ENCODE measurements at places on chromosomes 2 and 18.

DNA sequence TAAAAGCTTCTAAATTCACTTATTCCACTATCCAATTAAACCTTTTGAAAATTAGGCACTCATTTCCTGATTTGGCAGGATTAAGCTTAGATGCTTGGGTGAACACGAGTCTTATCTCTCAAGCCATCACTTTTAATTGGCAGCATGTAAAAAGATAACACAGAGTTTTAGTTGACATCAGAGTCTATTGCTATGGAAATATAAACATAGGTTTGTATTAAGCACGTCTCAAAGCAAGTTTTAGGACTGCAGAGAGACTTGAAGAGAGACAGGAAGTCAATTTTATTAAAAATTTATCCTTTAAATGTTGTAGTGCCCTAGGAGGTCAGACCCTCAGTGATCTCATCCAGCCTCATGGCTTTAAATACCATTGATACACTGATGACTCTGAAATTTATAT, 5.6 kb downstream of the RBKS start:
- no peak for DNase-seq

GRCh38 chr2:28552045-28552823, 56.4 kb downstream of the PLB1 start:
- DNase-seq: no peak

- DNase-seq: no peak
Observed at GRCh38 chr2:72716601-72717000, 109.2 kb downstream of the EXOC6B start.

DNA sequence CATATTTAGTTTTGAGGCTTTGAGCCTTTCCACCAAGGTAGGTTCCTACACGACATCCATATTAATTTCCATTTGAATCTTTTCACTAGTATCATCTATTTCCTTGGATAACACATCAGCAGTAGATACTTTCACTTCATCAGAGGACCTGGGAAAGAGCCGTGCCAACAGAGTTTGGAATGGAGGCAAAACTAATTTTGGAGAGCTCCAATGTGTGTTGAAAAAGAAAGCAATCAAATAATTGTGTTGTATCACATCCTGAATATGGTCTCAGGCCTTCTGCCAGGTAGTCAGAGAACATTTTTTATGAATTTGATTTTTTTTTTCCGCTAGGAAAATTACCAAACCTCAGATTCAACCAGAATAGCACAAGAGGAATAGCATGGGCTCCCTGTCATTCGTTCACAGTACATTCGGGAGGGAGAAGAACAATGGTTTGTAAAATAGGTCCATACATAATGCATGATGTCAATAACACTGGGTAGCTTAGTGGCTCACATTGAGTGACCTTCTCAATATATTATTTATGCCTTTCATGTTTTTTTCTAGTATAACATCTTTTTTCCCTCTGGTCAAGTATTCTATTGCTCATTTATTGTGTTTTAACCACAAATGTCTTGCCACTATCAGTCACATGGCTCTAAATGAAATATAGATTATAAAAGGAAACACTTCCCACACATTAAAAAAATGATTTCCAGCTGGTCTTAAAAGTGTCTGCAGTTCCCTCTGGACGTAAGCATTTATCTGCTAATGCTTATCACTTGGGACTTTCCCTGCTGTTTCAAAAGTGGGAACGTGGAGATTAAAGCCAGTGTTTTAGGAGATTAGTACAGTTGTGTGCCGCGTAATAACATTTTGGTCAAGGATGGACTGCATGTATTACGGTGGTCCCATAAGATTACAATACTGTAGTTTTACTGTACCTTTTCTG, 68.6 kb upstream of the RAPH1 start:
- no peak for DNase-seq

GRCh38 chr2:188788621-188789020, 185.6 kb upstream of the COL3A1 start:
- DNase-seq: no peak

GRCh38 chr18:22342625-22343024, 75.1 kb downstream of the CTAGE1 start:
- no peak for DNase-seq

GRCh38 chr2:112010751-112011150, 44.3 kb upstream of the TMEM87B start:
- no peak for DNase-seq

GRCh38 chr2:167411367-167411766, 523.1 kb downstream of the XIRP2 start:
- DNase-seq: no peak

GRCh38 chr18:22609642-22610041, 191.9 kb upstream of the CTAGE1 start:
- DNase-seq: no peak

DNA sequence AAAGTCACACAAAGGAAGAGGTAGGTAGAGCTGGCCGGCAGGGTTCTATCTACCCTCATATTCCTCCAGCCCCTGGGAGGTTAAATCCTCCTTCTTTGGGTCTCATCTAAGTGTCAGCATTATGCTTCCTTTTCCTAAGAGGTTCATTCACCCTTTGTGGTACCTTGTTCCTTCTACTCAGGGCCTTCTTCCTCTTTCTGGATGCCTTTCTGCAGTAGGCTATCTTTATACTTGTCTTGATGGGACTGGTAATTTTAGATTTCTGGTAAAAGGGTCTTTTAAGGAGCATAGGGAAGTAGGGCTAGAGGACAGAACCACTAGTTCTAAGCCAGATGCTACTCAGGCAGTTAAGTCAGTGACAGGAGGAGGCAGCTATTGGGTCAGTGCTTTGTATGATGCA, 13.7 kb upstream of the TNP1 start:
- DNase-seq: no peak

DNA sequence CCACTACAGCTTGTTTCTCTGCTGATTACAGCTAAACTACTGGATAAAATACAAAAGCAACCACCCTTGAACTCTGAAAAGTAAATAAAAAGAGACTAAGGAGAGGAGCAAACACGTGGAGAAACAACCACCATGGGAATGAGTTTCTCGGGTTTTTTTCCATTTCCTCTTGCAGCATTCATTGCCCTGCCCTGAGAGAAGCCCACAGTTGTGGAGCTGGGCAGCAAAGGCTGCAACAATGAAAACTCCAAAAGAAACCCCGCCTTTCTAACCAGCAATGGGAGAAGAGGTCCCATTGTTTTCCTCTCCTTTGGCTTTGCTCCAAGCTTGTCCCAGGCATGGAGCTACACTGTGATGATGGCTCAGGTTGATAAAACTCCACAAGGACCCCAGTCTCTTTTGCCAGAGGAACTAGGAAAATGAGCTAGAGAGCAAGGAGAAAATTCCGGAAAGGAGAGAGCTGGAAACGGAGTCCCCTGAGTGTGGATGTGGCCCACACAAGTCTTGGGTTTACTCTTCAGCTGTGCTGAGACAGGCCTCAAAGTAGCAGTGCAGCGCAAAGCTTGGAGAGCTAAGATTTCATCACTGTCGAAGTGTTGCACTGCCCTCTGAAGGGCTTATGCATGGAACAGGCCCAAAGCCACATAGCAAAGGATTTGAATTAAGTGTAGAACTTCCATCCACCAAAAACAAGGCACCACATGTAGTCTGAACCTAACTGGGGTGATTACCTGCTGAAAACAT, 20.9 kb downstream of the NAPG start:
- no peak for DNase-seq

DNA sequence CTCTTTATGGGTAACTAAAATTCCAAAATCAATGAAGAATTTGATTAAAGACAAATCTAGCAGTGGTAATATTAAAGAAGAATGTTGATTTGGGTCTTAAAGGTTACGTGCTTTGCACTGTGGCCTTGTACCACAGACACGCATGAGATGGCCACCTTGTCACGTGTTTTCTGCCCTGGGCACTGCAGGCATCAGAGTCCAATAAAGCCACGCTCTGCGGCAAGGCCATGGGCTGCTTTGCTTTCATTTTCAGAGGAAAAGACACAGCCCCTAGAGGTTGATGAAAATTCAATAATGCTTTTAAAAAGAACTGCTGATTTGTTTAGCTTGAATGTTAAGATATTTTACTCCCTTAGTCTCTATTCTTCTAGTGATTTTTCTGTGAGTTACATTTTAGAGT, 30.4 kb downstream of the AOX1 start:
- DNase-seq: no peak

- no peak for DNase-seq
Observed at GRCh38 chr2:239726631-239727181, 298.4 kb downstream of the NDUFA10 start.

DNA sequence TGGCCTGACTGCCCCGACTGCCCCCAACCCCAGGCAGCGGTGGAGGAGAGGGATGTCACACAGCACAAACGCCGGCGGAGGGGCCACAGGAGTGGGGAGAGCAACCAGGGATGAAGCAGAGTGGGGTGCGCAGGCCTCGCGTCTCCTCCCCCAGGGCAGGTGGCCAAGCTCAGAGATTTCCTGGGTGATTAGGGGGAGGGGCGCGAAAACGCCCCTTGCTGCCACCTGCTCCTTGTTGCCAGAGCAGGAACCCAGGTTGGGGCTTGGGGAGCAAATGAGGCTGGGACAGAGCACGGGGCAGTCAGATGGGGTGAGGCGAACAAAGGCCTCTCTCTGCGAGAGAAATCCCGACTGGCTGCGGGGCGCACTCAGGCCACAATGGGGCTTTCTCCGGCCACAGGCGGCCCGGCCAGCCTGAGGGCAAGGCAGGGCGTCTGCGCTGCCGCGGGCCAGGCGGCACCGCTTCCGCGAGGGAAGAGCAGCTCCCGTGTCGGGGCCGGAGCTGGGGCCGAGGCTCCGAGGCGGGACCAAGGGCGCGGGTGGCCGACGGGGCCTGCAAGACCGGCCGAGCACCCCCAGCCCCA, 11.5 kb downstream of the TEX44 start:
- DNase-seq: no peak

DNA sequence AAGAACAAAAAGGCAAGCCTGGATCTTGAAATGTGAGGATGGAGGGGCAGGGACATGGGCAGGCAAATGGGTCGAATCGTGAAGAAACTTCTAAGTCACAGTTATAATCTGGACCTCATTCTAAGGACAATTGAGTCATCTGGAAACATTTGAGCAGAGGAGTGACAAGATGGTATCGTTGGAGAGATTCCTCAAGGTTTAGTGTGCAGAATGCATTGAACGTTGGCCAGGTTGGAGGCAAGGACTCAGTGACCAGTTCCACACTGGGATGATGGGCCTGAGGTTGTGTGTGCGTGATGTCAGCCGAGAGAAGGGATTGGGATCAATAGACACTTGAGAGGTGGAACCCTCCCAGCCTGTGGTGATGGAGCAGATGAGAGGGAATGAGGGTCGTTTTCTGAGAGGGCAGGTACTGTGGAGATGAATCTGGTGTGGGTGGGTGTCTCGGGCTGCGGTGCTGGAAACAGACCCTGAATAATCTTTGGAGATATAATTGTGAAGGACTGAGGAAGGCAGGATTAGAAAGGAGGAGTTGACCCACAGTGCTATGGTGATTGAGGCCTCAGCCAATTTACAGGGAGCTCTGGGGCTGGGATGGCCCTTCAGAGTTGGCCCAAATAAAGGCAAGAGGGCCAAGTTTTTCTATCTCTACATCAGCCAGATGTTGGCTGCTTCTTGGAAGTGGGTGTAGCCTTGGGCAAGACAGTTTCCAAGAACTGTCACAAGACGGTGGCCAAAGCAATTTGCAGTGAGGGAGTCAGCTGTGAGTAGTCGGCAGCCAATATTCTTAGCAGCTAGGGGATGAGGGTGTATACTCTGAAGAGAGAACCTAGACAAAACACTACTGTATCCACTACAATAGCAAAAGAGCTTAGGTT, 5.8 kb upstream of the ZNF532 start:
- no peak for DNase-seq

DNA sequence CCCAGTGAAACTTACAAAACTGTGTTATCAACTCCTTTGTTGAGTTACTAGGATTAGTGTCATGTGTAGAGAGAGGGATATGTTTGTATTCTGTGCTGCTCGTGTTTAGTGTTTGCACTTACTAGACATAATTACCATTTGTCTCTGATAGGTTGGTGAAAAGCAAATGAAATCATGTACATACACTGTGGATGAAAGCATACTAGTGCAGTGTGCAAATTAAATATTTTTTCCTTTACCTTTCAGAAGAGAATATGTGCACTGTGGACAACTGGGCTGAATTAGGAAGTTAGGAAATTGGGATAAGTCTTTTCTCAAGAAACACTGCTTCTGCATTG, 1.2 kb downstream of the KIAA1328 start:
- no peak for DNase-seq

- no peak for DNase-seq
Observed at GRCh38 chr18:44699572-44700261, 19.0 kb downstream of the SETBP1 start.

- no peak for DNase-seq
Observed at GRCh38 chr2:12709207-12709522, 7.6 kb upstream of the TRIB2 start.

DNA sequence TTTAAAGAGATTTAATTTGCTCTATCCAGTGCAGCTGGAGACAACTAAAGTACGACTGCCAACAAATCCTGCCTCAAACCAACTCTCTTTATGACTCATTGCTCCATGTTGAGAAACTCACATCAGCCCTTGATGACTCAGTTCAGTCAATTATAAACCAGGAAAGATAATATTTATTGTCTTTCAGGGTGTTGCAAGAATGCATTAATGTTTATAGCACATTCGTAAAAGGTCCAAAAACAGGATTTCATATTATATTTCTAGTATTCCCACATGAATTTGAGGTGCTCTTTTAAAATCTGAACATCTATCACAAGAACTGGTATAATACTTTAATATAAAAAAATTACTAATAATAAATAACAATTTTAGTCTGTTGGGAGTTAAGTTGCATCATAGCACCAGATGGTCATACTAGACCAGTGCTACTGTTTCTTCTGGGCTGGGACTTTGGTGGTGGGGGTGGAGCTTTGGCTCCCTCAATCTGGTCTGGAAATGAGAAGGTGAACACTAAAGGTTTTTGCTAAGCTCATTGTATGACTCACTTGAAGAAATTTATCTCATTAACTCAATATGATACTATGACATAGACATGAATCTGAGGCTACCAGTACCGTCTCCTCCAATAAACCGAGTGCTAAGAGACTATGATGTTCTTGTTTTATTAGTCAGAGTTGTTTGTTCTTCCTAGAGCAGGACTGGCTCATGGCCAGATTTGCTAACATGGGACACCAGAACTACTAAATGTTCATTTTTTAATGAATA, 26.6 kb upstream of the MAP3K20 start:
- peak; percentile 96 for DNase-seq

DNA sequence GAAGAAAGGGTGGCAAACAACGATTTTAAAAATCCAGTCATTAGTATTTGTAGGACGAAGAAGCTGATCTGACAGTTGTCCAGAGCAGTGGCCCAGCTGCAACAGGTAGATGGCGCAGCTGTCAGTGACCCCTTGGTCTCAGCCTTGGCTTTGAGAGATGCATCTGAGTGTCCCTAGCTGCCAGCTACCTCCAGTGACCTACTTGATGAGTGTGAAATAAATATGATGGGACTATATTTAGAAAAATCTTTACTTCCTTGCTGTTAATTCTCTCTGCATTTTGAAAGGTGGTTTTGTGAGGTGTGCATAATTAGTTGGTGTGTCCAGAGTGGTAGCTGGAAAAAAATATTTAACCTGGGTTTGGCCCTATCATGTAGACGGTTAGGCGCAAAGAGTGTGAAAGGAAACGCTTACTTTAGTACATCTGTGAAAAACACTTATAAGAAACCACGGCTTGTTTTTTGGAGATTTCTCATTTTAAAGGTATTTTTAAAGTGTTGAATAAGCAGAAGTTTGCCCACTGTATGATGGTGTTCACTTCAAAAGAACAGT, 963 bp downstream of the INPP1 start:
- no peak for DNase-seq
